ENCODE measurements at places on chromosomes 16 and 17.

- DNase-seq, result peak; percentile 100
Measured at GRCh38 chr17:57892820-57893595, 43.2 kb upstream of the MRPS23 start.

DNA sequence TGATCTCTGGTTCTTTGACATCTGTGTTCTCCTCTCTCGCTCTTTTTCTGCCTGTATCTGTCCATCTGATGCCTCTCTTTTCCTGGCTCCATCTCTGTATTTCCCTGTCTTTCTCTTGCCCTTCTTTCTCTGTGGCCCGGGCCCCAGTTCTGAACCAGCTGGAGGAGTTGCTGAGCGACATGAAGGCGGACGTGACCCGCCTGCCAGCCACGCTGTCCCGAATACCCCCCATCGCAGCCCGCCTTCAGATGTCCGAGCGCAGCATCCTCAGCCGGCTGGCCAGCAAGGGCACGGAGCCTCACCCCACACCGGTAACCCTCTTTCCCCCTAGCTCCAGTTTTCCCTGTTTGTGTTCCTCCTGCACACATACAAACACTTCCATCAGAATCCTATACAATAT is 5.8 kb downstream of the RNF227 start:
- DNase-seq, result no peak

- no peak for DNase-seq
Measured at GRCh38 chr16:75794426-75794825, 68.1 kb upstream of the CPHXL start.

DNA sequence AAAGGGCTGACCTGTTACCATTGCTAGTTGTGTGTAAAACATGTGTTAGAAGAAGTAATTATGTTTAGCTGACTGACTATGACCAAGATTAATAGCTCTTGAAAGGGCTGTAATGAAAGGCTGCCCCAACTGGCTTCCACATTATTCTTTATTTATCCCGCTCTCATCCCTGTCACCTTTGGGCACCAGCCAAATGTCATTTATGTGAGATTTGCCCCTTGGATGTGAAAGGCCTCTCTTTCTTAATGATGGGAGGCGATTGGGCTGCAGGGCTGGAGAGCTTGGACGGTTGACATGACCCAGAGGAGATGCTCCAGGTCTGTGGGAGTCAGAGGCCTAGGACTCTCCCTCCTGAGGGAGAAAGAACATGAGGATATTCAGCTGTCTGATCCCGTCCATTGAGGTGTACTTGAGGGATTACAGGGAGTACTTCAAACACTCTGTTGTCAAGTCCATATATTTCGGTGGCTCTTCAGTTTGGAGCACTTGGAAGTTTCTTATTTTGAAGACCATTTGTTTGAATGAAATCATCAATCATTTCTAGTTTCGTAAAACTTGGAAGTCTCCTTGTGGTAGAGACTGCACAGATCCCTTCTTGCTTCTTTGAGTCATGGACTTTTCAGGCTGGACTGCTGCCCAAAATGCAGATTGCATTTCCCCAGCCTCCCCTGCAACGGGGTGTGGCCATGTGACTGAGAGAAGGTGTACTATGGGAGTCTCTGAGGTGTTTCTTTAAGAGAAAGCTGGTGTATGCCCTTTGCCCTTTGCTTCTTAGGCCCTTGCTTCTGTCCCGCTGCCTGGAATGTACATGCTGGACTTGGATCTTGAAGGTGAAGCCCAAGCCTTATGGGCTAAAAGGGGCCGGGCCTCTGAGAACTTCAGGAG is 51.3 kb downstream of the FTO start:
- no peak for DNase-seq
